ENCODE measurements at places on chromosomes 3 and 15.

DNA sequence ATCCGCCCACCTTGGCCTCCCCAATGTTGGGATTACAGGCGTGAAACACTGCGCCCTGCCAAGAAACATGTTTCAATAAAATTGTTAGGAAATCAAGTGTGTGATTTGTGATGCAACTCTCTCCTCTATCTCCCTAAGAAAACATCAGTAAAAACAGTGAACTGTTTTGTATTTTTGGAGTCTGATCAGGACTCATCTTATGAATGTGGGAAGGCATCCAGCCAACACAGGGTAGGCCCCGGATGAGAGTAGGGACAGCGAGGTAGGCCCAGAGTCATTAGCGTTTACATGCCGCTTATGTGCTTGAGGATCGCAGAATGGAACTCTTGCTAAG, 884 bp upstream of the GLYCTK start:
- no peak for DNase-seq

DNA sequence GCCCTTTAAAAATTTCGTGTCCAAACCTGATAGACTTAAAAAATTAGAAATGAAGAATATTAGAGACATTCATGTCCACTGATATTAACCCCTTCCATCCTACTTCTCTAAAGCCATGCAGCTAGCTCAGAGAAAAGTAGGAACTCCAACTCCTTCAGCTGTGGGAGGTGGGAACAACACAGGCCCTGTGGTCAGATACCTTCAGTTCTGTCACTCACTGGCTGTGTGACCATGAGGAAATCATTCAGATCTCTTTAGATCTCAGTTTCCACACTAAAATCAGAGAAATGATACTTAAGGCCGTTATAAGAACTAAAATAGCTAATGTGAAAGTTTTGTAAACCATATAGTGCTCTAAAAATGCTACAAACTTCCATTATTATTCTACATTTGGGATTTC, 209.8 kb downstream of the TNIK start:
- no peak for DNase-seq

- no peak for DNase-seq
These were observed 260.7 kb upstream of the CTNNB1 start for GRCh38 chr3:40938591-40938990.

- no peak for DNase-seq
These were observed 2.7 kb upstream of the SCAMP5 start for GRCh38 chr15:74992619-74993018.

GRCh38 chr3:141646760-141647561, 91.1 kb upstream of the RNF7 start:
- DNase-seq, result no peak

GRCh38 chr3:74267131-74267530, 347.3 kb downstream of the CNTN3 start:
- no peak for DNase-seq

Data from GM12878 (cell line).